ENCODE measurements at places on chromosomes 16 and 17.

GRCh38 chr17:61551255-61551742 is 39.7 kb downstream of the NACA2 start:
- DNase-seq = peak; percentile 76

DNA sequence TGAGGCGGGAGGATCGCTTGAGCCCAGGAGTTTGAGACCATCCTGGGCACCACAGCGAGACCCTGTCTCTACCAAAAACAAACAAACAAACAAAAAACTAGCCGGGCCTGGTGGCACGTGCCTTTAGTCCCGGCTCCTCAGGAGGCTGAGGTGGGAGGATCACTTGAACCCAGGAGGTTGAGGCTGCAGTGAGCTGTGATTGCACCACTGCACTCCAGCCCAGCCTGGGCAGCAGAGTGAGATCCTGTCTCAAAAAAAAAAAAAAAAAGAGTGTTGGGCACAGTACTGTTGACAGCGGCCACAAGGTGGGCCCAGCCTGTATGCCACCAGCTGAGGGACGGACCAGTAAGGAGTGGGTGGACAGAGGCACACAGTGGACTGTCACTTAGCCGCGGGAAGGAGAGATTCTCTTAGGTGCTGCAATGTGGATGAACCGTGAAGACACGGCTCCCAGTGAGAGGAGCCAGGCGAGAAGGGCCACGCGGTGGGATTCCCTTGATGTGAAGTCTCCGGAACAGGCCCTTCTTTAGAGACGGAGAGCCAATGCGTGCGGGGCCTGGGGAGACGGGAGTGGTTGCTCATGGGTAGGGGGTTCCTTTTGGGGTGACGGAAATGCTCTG is 31.1 kb downstream of the GSE1 start:
- no peak for DNase-seq

DNA sequence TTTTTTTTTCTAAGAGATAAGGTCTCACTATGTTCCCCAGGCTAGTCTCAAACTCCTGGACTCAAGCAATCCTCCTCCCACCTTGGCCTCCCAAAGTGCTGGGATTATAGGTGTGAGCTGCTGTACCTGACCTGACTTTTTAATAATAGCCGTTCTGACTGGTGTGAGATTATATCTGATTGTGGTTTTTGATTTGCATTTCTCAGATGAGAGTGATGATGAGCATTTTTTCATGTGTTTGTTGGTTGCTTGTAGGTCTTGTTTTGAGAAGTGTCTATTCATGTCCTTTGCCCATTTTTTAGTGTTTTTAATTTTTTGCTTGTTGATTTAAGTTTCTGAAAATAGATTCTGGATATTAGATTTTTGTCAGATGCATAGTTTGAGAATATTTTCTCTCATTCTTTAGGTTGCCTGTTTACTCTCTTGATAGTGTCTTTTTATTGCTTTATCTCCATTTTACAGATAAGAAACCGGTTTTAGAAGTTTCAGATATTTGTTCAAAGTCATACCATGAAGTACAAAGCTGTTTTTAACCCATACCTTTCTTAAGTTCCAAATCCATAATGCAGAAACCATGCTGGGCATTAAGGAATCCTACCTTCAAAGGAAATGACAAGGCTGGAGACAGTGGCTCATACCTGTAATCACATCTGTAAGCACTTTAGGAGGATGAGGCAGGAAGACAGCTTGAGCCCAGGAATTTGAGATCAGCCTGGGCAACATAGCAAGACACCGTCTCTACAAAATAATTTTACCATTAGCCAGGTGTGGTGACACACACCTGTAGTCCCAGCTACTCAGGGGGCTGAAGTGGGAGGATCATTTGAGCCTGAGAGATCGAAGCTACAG is 168.4 kb upstream of the TBX2 start:
- DNase-seq = no peak

- DNase-seq = no peak
Observed at GRCh38 chr16:88067530-88068411, 116.5 kb downstream of the BANP start.

DNA sequence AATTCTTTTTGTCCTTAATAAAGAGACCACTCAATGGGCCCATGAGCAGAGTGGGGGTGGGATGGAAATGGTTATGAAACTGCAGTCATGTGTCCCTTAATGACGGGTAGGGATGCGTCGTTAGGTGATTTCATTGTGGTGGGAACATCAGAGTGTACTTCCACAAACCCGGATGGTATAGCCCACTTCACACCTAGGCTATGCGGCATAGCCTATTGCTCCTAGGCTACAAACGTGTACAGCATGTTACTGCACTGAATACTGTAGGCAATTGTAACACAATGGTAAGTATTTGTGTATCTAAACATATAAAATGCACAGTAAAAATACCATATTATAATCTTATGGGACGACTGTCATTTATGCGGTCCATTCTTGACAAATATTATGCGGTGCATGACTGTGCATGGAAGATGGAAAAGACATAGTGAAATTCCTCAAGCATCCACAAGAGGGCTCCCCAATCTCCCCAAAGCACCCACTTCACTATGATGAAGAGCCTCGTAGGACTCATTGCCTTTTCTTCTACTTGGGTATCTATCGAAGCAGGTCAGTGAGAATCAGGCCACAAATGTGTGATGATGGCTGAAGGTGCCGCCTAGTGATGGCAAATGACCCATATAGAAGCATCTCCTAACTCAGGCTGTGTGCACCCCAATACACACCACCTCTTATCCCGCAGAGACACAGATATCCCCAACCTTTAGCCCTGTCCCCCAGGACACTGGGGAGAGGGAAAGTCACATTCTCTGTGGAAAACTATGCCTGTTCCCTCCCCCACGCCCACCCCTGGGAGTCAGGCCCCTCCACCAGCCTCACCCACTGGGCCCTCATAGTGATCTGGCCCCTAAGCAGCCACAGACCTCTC is 43.5 kb downstream of the TBX21 start:
- DNase-seq = peak; percentile 87

- DNase-seq = no peak
Observed at GRCh38 chr16:85845266-85845665, 45.8 kb downstream of the COX4I1 start.

DNA sequence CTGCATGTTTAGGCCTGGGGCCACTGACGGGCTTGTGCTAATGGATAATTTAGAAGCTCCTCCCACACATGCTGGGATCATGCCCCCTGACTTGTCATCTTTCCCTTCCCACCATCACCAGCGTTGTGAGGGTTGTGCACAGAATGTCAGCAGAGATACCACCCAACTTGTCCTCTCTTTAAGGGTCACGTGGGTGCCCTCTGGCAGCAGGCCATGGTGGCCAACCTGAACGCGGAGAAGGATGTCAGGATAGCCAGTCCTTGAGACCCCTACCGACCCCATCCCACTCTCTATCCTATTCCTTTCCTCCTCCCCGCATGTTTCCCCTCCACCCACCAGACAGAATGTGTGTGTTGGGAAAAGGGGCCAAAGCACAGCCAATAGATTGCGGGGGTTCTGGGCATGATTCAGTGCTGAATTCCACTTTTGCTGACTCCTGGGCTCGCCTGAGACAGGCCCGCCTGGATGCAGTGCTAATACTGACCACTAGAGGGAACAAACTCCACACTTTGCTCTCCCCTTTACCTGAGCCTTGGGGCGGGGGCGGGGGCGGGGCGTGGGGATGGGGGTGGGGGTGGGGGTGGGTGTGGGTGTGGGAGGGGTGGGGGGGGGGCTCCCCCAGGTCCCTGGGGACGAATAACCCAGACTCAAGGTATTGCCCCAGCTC is at the start of gene GH2:
Gene GH2 (minus strand): TSS at position 10 of the 667 bp plus-strand sequence. CDS start 143 bp downstream, outside the sequence.
- DNase-seq = peak; percentile 88

GRCh38 chr16:83842291-83842690 is 34.5 kb downstream of the HSBP1 start:
- DNase-seq = no peak

- DNase-seq = no peak
Observed at GRCh38 chr16:27110524-27110896, 43.8 kb downstream of the C16orf82 start.

DNA sequence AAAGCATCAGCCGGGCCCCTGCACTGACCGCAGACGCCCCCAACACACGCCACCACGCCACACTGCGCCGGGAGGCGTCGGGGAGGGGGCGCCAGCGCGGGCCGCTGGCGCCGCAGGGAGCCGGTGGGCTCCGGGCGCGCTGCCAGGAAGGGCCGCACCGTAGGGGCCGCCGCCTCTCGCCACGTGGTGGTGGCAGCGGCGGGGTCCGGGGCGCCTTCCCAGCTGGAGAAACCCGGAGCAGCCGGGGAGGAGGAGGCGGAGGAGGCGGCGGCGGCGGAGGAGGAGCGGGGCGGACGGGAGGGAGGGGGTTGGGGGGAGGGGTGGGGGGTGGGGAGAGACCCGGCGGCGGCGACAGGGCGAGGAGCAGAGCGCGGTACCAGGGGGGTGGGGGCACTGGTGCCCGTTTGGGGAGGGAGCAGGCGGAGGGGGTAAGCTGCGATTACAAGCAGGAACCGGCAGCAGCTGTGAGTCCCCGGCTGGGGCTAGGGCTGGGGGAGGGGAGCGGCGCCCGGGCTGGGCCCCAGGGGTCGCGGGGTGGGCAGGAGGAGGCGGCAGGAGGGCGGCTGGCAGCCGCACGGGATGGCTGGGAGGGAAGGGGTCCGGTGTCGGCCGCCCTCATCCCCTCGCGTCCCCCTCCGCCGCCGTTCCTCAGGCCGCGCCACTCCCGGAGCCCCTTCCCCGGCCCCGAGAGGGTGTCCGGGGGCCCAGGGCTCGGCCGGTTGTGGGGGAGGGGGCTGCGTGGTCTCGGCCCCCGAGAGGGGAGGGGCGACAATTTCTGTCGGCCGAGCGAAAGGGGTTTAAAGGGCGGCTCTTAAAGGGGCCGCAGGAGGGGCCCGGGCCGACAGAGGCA is at the start of gene TBKBP1:
Gene TBKBP1 (plus strand): TSS at position 431 of the 850 bp plus-strand sequence. CDS start 1,952 bp downstream, outside the sequence.
- peak; percentile 73 for DNase-seq

DNA sequence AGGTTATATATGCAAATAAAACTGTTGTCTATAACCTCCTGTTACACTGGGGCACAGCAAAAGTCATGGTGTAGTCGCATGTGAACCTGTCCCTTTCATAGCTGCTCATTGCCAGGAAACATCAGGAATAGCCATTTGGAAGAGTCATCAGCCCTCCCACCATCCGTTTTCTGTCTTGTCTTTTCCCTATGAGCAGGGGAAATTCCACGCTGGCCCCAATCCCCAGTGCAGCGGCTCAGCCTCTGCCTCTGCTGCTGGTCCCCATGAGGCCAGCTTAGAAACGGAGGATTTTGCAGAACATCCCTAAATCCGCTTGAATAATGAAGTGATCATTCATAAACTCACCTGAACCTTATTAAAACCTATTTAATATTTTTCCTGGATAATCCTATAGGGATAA is 10.5 kb downstream of the MAPT start:
- DNase-seq = no peak

DNA sequence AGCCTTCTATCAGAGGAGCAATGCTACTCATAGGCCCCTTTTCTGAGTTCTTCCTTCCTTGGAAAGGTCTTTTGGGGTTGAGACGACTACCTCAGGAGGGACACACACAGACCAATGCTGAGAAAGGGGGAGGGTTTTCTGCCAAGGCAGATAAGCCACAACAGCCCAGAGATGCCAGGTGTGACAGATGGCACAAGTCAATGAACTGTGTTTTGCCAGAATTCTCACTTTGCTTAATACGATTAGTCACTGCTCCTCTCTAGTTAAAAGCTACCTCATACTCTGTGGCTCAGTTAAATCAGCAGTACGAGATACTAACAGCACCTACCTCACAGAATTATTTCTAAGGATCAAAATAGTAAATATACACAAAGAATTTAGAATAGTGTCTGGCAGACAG is 8.0 kb downstream of the BRD7 start:
- no peak for DNase-seq

GRCh38 chr16:53202398-53202797 is 147.6 kb downstream of the CHD9 start:
- no peak for DNase-seq

- peak; percentile 70 for DNase-seq
Observed at GRCh38 chr17:2398655-2399571, 1.9 kb downstream of the MNT start.

- no peak for DNase-seq
Observed at GRCh38 chr16:13999895-14000425, 71.2 kb upstream of the MRTFB start.

DNA sequence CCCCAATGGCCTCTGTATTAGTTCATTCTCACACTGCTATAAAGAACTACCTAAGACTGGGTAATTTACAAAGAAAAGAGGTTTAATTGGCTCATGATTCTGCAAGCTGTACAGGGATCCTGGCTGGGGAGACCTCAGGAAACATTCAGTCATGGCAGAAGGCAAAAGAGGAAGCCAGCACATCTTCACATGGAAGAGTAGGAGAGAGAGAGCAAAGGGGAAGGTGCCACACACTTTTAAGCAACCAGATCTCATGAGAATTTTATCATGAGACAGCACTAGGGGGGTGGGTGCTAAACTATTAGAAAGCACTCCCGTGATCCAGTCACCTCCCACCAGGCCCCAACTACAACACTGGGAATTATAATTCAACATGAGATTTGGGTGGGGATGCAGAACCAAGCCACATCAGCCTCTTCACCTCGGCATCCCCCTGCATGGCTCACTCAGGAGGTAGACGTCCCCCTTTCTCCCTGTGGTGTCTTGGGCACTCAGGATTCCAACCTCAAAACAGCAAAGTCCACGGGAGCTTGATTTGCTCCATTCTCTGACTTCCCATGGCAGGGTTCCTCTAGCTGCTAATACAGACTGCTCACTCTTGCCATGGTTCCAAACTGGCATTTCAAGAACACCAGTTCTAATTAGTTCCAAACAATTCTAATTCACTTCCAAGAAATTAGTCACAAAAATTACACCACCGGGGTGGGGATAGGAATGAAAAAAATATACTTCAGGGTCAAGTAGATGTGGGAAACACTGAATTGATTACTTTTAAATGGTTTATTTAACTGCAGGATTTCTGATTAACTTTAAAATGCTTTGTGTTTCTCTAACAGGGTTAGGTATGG is 203.8 kb upstream of the HSBP1 start:
- DNase-seq = no peak

GRCh38 chr17:30848021-30848420 is 16.3 kb downstream of the ATAD5 start:
- no peak for DNase-seq

GRCh38 chr17:76949913-76950695 is 81.9 kb downstream of the MGAT5B start:
- DNase-seq = no peak

DNA sequence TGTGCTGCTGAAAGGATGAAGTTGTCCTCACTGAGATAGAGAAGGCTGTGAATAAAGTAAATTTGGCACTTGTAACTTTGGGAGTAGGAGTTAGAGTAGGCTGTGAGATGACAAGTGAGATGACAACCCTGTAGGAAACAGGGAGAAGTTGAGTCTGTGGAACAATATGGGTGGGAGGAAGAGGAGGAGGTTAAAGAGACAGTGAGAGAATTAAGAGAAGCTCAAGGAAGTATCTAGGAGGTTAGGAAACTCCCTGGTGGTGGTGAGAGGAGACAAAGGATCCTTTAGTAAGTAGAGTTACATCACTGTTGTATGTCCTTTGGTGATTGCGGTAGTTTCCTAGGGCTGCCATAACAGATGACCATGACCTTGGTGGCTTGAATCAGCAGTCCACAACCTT is 10.7 kb upstream of the HSD17B2 start:
- DNase-seq = no peak

- DNase-seq = no peak
Observed at GRCh38 chr16:55292491-55292890, 31.5 kb upstream of the IRX6 start.

Data from HTR-8/SVneo (cell line).